ENCODE measurements at places on chromosomes 11 and 22. TPM values are rescaled to one million over a fixed set of nuclear protein-coding genes. Genes with fewer than 3 reads are reported as not detected.

- peak; percentile 41 for DNase-seq
Measured at GRCh38 chr22:33873186-33873585, 47.1 kb downstream of the LARGE1 start.

Gene CSF2RB
- polyA plus RNA-seq: 0.45 TPM

DNA sequence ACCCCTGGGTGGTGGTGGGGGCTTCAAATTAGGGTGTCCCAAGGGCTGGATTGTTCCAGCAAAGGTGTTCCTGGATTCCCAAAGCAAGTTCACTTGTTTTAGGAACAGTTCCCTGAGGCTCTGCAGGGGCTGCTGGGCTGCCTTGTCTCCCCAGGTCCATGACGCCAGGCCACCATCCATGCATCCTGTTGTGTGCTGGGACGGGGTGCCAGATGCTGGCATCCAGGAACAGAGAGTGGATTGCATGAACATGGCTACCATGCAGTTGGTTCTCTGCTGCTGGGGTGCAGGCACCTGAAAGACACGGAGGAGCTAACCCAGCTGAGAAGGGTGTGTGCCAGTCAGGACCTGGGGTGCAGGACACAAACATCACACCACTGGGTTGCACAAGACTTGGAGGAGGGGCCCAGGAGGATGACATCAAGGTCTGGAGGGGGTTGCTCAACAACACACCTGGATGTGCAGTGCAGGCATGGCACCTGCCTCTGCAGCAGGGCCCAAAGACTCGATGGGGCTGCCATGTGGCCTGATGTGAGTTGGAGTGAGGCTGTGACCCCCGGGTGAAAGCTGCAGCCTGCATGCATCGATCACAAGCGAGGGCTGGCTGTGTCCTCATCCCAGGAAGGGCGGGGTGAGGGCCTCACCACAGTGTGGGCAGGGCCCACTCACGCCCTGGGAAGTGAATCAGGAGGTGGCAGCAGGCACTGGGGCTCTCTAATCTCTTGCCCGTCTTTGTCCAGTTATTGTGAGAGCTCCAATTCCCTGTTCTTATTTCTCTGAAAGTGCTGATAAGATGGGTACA is 74.0 kb upstream of the CLDN5 start:
- no peak for DNase-seq

DNA sequence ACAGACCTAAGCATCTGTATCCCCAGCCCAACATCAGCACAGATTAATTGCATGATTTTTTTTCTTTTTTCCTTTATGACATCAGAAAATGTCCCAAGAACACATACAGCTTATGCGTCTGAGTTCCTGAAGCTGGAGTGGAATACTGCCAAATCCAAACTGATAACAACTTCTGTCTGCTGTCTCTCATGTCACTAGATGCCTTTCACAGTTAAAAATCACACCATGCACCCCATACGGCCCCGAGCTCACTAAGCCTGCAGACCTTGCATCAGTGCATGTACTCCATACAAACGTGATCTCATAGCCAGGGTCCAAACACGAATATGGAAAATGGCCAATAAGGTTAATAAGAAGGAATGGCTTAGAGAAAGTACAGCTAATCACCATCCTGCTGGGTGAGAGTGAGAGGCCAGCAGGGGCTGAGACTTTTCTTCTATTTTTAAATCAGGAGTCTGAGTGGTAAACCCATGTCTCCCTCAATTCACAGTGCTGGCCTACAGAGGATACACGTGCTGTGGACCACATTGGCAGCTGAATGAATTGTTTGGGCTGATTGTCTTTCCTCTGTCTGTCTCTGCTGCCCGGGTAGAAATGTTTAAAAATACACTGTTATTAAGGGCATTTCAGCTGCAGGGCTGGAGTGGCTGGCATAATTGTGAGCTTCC is 350.6 kb upstream of the RAG2 start:
- no peak for DNase-seq

DNA sequence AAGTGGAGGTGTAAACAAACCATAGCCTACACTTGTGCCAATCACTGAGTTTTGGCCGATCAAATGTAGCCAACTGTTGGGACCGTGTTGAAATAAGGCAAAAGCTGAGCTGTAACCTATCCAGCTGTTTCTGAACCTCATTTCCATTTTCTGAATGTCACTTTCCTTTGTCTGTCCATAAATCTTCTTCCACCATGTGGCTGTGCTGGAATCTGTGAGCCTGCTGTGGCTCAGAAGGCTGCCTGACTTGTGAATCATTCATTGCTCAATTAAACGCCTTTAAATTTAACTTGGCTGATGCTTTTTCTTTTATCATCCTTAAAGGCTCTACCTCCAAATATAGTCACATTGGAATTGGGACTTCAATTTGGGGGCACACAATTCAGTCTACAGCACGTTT is 203.1 kb upstream of the MPPED2 start:
- no peak for DNase-seq

DNA sequence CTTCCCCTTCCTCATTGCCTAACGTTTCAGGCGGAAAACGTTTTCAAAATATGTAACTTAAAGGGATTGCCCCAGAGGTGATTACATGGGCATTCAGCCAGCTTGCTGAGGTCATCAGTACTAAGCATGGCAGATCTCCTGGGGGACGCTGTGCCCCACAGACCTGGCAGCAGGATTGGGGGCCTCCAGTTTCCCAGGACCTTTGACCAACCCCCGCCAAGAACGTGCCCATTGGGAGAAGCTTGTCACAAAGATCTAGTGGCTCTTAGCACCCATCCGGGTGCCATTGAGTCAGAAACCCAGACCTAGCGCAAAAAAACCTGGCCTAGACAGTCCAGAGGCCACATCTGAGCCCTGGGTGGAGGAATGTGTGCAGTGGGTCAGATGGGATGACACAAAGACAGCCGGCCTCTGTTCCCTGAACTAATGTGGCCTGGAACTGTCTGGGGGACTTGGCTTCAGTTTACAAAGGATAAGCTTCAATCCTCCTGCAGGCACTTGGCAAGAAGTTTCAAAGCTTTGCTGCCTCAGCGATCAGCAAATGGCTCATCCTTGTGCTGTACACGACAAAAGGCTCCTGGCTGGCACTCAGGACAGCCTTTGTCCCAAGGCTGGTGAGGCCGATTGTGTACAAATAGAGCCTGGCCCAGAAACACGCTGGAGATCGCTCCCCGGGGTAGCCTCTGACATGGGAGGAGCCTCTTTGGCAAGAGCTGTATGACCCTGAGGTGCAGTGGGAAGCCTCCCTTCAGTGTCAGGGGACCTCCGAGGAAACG is 9.5 kb downstream of the C1QTNF6 start:
- DNase-seq: peak; percentile 49

Gene BBOX1
- polyA plus RNA-seq: not detected

Gene VSIG2
- polyA plus RNA-seq: 0.17 TPM
